Chondrocyte (in vitro differentiated cells): ENCODE measurements at places on chromosomes 5 and 9. TPM values are rescaled to one million over a fixed set of nuclear protein-coding genes. Genes with fewer than 3 reads are reported as not detected.

DNA sequence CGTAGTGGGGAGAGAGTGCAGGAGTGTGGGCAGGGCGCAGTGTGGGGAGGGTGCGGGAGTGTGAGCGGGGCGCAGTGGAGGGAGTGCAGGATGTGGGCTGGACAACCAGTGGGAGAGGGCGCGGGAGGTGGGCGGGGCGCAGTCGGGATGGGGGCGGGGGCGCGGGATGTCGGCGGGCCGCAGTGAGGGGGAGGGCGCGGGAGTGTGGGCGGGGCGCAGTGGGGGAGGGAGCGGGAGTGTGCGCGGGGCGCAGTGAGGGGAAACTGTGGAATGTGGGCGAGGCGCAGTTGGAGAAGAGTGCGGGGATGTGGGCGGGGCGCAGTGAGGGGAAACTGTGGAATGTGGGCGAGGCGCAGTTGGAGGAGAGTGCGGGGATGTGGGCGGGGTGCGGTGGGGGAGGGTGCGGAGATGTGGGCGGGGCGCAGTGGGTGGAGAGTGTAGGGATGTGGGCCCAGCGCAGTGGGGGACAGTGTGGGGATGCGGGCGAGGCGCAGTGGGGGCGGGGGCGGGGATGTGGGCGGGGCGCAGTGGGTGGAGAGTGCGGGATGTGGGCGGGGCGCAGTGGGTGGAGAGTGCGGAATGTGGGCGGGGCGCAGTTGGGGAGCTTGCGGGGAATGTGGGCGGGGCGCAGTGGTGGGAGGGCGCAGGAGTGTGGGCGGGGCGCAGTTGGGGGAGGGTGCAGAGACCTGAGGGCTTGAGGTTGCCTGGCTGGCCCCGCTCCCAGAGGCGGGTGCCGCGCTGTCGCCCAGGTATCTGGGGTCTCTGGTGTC lies at the start of gene NXNL2:
Gene NXNL2, plus strand, starts transcription at position 723 of the 770 bp plus-strand sequence. CDS start 257 bp downstream, outside the sequence.
- no peaks in the 10 kb centered on the region for H3K27me3 ChIP-seq
- DNase-seq = no peak
- H3K36me3 ChIP-seq = no peaks in the 10 kb centered on the region
- H3K4me1 ChIP-seq = peaks cover 57% of the 10 kb centered on the region
- H3K27ac ChIP-seq = peak within 1 kb of the TSS; percentile 87
- H3K4me3 ChIP-seq = peak within 1 kb of the TSS; percentile 93

GRCh38 chr5:174046558-174046957 lies 1.1 kb downstream of the NSG2 start:
- no peak for DNase-seq
- no peak overlapping the region for H3K4me3 ChIP-seq
- no peaks in the 10 kb centered on the region for H3K4me1 ChIP-seq
- H3K27me3 ChIP-seq = peaks cover 31% of the 10 kb centered on the region
- no peaks in the 10 kb centered on the region for H3K36me3 ChIP-seq
- H3K27ac ChIP-seq = no peak overlapping the region

GRCh38 chr9:22840641-22841040 lies 394.0 kb downstream of the DMRTA1 start:
- H3K27ac ChIP-seq = no peak overlapping the region
- H3K4me1 ChIP-seq = no peaks in the 10 kb centered on the region
- H3K4me3 ChIP-seq = no peak overlapping the region
- no peaks in the 10 kb centered on the region for H3K36me3 ChIP-seq
- peaks cover 12% of the 10 kb centered on the region for H3K27me3 ChIP-seq

GRCh38 chr9:22036866-22037626 lies 27.9 kb upstream of the CDKN2B start:
- H3K4me3 ChIP-seq = no peak overlapping the region
- H3K27ac ChIP-seq = no peak overlapping the region
- peaks cover 32% of the 10 kb centered on the region for H3K4me1 ChIP-seq
- H3K36me3 ChIP-seq = peaks cover 1% of the 10 kb centered on the region

GRCh38 chr5:135876146-135876545 lies 19.5 kb downstream of the IL9 start:
- no peaks in the 10 kb centered on the region for H3K4me1 ChIP-seq
- no peaks in the 10 kb centered on the region for H3K36me3 ChIP-seq
- no peak for DNase-seq
- H3K4me3 ChIP-seq = no peak overlapping the region

- no peak overlapping the region for H3K27ac ChIP-seq
- no peaks in the 10 kb centered on the region for H3K4me1 ChIP-seq
- H3K4me3 ChIP-seq = no peak overlapping the region
- no peak for DNase-seq
- peaks cover 6% of the 10 kb centered on the region for H3K27me3 ChIP-seq
These were observed 56.3 kb upstream of the GDNF start for GRCh38 chr5:37896159-37896558.

GRCh38 chr9:131500939-131501541 lies 1.7 kb upstream of the POMT1 start:
- peaks cover 27% of the 10 kb centered on the region for H3K4me1 ChIP-seq
- H3K27me3 ChIP-seq = no peaks in the 10 kb centered on the region
- peak overlapping the region; percentile 57 for H3K27ac ChIP-seq
- H3K4me3 ChIP-seq = peak overlapping the region; percentile 57
- no peak for DNase-seq

- DNase-seq = no peak
- H3K4me1 ChIP-seq = peaks cover 35% of the 10 kb centered on the region
- H3K27ac ChIP-seq = peak overlapping the region; percentile 99
- peak overlapping the region; percentile 94 for H3K4me3 ChIP-seq
- H3K36me3 ChIP-seq = no peaks in the 10 kb centered on the region
- H3K27me3 ChIP-seq = no peaks in the 10 kb centered on the region
These were observed 1.6 kb upstream of the FBXW11 start for GRCh38 chr5:172008111-172008455.

- no peak overlapping the region for H3K4me3 ChIP-seq
- no peak for DNase-seq
- H3K27me3 ChIP-seq = no peaks in the 10 kb centered on the region
These were observed 580.2 kb downstream of the CCDC171 start for GRCh38 chr9:16133032-16133431.

DNA sequence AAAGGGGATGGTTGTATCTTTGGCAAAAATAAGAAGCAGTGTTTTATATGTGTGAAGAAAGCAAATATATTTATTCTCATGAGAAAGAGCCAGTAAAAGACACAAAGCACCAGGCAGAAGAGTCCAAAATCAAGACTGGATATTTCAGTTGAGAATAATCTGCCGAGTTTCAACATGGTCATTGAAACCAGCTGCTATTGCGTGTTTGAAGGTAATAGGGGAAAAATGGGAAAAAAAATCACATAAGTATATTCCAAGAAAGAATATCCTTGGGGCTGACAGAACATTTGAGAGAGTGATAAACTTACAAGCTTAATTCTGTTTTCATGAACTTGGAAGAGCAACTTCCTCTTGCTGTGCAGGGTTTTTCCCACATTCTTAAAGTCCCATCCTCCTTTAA lies 79.9 kb downstream of the ISOC1 start:
- no peak overlapping the region for H3K27ac ChIP-seq
- H3K4me3 ChIP-seq = no peak overlapping the region
- DNase-seq = no peak
- H3K27me3 ChIP-seq = peaks cover 11% of the 10 kb centered on the region
- no peaks in the 10 kb centered on the region for H3K36me3 ChIP-seq
- H3K4me1 ChIP-seq = no peaks in the 10 kb centered on the region

- H3K4me3 ChIP-seq = peak overlapping the region; percentile 80
- DNase-seq = no peak
- peaks cover 16% of the 10 kb centered on the region for H3K4me1 ChIP-seq
- no peaks in the 10 kb centered on the region for H3K36me3 ChIP-seq
- H3K27me3 ChIP-seq = peaks cover 43% of the 10 kb centered on the region
These were observed 506 bp downstream of the ADAMTS19 start for GRCh38 chr5:129460672-129460935.

GRCh38 chr9:75092766-75093165 lies 4.5 kb downstream of the OSTF1 start:
- no peaks in the 10 kb centered on the region for H3K36me3 ChIP-seq
- peaks cover 38% of the 10 kb centered on the region for H3K4me1 ChIP-seq
- no peak for DNase-seq
- H3K27me3 ChIP-seq = no peaks in the 10 kb centered on the region
- H3K27ac ChIP-seq = no peak overlapping the region

DNA sequence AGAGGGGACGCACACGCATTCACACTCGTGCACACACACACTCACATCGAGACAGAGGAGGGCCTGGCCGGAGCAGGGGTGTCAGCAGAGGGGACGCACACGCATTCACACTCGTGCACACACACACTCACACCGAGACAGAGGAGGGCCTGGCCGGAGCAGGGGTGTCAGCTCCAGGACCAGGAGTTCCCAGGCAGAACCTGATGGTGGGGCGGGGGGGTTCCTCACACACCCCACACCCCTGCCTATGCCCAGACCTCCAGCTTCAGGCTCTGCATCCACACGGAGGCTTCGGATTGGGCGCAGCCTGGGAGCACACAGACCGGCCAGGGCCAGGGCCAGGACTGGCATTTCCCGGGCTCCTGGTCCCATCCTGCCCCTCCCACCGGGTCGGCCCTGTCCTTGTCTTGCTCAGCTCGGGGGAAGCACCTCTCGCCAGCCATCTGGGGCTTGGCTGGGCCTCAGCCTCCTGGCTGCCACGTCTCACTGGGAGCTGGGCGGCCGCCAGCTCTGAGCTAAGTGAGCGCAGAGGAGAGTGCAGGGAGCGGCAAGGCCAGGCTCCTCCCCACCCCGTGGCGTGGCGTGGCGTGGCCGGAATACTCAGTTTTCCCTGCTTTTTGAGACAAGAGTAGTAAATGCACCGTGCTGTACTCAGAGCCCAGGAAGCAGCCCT lies 31.3 kb downstream of the ADAMTS2 start:
- peak; percentile 89 for DNase-seq
- H3K36me3 ChIP-seq = peaks cover 4% of the 10 kb centered on the region
- no peaks in the 10 kb centered on the region for H3K27me3 ChIP-seq
- no peak overlapping the region for H3K27ac ChIP-seq
- peaks cover 10% of the 10 kb centered on the region for H3K4me1 ChIP-seq
- H3K4me3 ChIP-seq = no peak overlapping the region

- DNase-seq = no peak
- no peaks in the 10 kb centered on the region for H3K4me1 ChIP-seq
- no peak overlapping the region for H3K4me3 ChIP-seq
These were observed 45.7 kb upstream of the IPPK start for GRCh38 chr9:92715488-92716231.

DNA sequence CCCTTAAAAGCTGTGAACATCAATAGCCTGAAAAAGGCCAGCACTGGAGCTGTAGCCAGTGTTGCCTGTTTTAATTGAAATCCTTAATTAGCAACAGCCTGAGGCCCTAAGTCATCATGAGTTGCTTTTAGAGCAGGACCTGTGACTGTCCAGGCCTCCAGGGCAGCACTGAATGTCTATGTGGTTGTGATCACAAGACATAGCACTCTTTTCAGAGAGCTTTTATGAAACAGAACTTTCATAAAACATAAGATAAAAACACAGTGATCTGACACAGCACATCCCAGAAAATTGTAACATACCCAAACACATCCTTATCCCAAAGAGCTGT lies 85.5 kb upstream of the MYO10 start:
- peak overlapping the region; percentile 3 for H3K27ac ChIP-seq
- no peak overlapping the region for H3K4me3 ChIP-seq

GRCh38 chr9:38761999-38762398 lies 42.1 kb upstream of the FAM240B start:
- H3K27me3 ChIP-seq = no peaks in the 10 kb centered on the region
- H3K4me1 ChIP-seq = no peaks in the 10 kb centered on the region

DNA sequence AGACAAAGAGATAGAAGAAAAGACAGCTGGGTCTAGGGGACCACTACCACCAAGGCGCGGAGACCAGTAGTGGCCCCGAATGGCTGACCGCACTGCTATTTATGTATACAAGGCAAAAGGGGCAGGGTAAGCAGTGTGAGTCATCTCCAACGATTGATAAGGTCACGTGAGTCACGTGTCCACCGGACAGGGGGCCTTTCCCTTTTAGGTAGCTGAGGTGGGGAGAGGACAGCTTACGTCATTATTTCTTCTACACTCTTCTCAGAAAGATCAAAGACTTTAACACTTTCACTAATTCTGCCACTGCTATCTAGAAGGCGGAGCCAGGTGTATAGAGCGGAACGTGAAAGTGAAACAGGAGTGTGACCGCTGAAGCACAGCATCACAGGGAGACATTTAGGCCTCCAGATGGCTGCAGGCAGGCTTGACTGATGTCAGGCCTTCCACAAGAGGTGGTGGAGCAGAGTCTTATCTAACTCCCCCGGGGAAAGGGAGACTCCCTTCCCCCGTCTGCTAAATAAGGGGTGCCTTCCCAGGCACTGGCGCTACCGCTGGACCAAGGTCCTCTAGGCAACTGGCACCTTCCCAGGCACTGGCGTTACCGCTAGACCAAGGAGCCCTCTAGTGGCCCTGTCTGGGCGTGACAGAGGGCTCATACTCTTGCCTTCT lies 6.1 kb upstream of the PRR16 start:
- no peaks in the 10 kb centered on the region for H3K36me3 ChIP-seq
- peaks cover 27% of the 10 kb centered on the region for H3K4me1 ChIP-seq
- no peak overlapping the region for H3K27ac ChIP-seq
- DNase-seq = peak; percentile 84
- H3K4me3 ChIP-seq = peak overlapping the region; percentile 33
- H3K27me3 ChIP-seq = peaks cover 3% of the 10 kb centered on the region

The TMEM252 gene
- total RNA-seq = not detected in 3 replicates

The LHX6 gene
- not detected in 3 replicates for total RNA-seq

The EDIL3 gene
- 562 to 605 TPM (median 604 TPM) in 3 replicates for total RNA-seq

The HAVCR2 gene
- 0.28 to 0.35 TPM in 2 of 3 replicates, not detected in the other for total RNA-seq

The DNAJC21 gene
- 37.3 to 45.4 TPM (median 39.3 TPM) in 3 replicates for total RNA-seq

The PRR7 gene
- 4.8 to 5.5 TPM (median 5.3 TPM) in 3 replicates for total RNA-seq

The PCDHA12 gene
- 15.9 to 23.6 TPM (median 23.0 TPM) in 3 replicates for total RNA-seq

The PCDHAC2 gene
- 4.9 to 7.1 TPM (median 6.7 TPM) in 3 replicates for total RNA-seq

The IFNB1 gene
- not detected in 3 replicates for total RNA-seq

The C1QTNF2 gene
- total RNA-seq = 0.34 to 0.62 TPM (median 0.59 TPM) in 3 replicates

The VCAN gene
- total RNA-seq = 250 to 737 TPM (median 710 TPM) in 3 replicates

The CAVIN4 gene
- 0.46 to 0.87 TPM (median 0.62 TPM) in 3 replicates for total RNA-seq

The PCDHGA3 gene
- 0.12 to 0.51 TPM (median 0.28 TPM) in 3 replicates for total RNA-seq
